ENCODE measurements at places on chromosomes 2 and 18. TPM values are rescaled to one million over a fixed set of nuclear protein-coding genes. Genes with fewer than 3 reads are reported as not detected.

Gene CERKL
- 0.01 TPM for polyA plus RNA-seq

Gene TSPYL6
- polyA plus RNA-seq = not detected

Gene REG3A
- not detected for polyA plus RNA-seq

Gene TSHZ1
- 2.9 TPM for polyA plus RNA-seq

Gene ZSWIM2
- polyA plus RNA-seq = not detected

Gene RALBP1
- 33.8 TPM for polyA plus RNA-seq

Measured in foreskin keratinocyte (primary cell).